ENCODE measurements at places on chromosomes 6 and 20.

DNA sequence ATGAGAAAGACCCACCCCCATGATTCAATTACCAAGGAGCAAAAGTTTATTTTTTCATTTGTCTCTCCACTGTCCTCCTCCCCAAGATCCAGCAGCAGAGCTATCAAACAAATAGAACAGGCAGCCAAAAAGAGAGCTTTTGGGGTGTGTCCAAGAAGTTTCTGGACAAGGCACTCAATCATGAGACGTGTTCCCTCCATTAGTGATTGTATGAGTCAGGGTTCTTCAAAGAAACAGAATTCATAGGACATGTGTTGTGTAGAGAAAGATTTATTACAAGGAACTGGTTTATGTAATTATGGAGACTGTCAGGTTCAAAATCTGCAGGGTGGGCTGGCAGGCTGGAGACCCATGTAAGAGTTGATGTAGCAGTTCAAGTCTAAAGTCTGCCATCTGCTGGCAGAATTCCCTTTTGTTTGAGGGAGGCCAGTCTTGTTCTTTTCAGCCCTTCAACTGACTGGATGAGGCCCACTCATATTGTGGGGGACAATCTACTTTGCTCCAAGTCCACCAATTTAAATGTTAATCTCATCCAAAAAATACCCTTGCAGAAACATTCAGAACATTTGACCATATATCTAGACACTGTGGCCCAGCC lies 248.1 kb upstream of the OPRM1 start:
- no peak for DNase-seq

GRCh38 chr6:124659427-124659826 lies 302.8 kb upstream of the RNF217 start:
- DNase-seq: no peak

DNA sequence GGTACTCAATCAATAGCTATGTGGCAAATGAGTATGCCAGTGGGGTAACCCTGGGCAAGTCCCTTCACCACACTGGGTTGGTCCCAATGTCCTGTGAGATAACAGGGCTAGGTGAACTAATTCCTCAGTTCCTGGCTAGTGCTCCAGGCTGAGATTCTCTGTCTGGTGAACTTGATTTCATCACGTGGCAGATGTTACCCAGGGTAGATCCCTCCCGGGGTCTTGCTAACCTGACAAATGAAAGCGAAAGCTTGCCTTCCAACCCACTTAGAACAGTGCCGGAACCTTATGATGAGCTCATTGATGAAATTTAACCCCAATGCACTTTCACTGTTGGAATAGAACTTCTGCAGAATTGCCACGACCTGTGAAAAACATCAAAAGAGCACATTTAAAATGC lies 6.6 kb upstream of the ANKRD60 start:
- no peak for DNase-seq

GRCh38 chr20:58640446-58640845 lies 10.6 kb upstream of the STX16 start:
- DNase-seq: no peak
